Stimulated activated CD4-positive, alpha-beta T cell treated with anti-CD3 and anti-CD28 coated beads, Interleukin-15, amount 100 ng/mL, for 48 hours (primary cell): ENCODE measurements at places on chromosomes 3 and 15.

DNA sequence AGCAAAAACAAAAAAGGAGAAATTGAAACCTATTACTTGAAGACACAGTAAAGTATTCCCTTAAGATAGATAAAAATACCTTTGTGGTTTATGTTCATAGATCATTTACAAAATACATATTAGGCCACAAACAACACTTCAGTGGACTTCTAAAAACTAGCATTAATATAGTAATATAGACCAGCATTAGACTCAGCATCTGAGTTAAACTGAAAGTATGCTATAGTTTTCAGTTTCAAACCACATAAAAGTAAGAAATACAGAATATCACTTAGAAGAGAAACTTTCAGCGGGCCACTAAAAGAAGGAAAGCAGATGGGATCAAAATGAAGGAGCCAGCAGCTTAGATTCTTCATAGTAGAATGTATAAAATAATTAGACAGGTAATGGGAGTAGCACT, 86.6 kb downstream of the MSL2 start:
- DNase-seq, result no peak

DNA sequence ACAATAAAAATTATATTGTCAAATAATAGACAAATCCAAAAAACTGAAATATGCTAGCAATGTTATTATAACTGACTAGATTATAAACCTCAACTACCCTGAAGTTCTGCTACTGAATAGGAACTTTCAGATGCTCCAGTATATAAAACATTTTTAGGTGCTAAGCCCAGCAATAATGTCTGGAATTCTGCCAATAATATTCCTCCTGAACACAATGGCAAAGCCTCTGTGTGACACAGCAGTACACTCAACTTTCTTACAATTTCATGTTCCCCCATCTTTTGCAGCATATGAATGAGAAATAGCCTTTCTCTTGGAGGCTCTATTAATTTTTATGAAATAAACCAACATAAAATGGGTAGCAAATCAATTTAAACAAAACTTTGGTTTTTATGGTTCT, 29.5 kb downstream of the ATOSA start:
- DNase-seq, result no peak

- DNase-seq, result no peak
These were observed 20.4 kb downstream of the ACSBG1 start for GRCh38 chr15:78213956-78214355.

DNA sequence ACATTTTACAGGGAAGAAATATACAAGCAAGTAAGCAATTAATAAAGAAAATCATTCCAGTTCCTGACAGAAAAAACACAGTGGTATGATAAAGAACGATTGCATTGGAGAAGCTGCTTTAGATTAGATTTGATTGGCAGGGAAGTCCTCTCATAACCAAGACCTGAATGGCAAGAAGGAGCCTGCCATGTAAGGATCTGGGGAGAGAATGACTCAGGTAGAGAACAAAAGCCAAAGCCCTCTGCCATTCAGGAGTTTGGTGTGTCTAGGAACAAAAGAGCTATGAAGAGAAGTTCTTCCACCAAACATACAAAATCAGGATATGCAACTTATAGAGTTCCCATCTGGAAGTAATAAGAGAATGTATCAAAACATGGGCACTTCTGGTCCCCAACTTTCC, 57.6 kb downstream of the SIDT1 start:
- no peak for DNase-seq

GRCh38 chr3:59290358-59290757, 240.5 kb upstream of the CFAP20DC start:
- DNase-seq, result no peak

GRCh38 chr3:18153571-18154173, 271.5 kb downstream of the SATB1 start:
- no peak for DNase-seq

DNA sequence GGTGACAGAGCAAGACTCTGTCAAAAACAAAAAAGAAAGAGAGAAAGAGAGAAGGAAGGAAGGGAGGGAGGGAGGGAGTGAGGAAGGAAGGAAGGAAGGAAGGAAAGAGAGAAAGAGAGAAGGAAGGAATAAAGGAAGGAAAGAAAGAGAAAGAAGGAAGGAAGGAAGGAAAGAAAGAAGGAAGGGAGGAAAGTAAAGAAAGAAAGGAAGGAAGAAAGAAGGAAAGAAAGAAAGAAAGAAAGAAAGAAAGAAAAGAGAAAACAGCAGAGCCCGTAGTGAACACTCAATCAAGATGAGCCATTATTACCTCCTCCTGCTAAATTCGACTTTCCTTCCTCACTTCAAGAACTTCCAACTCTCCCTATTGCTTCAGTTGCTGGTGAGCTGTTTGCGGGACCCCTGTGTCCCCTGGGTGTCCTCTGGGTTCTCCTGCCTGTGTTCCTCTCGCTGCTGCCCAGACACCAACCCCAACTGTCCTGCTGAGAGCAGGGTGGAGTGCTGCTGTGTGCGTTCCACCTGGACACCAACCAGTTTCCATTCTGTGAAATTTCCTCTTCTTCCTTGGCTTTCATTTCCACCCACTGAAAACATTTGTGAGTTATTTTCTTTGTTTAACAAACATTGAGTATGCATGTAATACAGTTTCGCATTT, 266.4 kb downstream of the FAM43A start:
- DNase-seq, result no peak

- no peak for DNase-seq
These were observed 49.5 kb upstream of the ABHD17C start for GRCh38 chr15:80645494-80646065.

GRCh38 chr3:66717806-66718205, 217.0 kb upstream of the LRIG1 start:
- DNase-seq, result no peak

GRCh38 chr15:67006083-67007065, 59.0 kb upstream of the SMAD3 start:
- no peak for DNase-seq

GRCh38 chr3:20073683-20074082, 33.4 kb downstream of the KAT2B start:
- DNase-seq, result no peak

DNA sequence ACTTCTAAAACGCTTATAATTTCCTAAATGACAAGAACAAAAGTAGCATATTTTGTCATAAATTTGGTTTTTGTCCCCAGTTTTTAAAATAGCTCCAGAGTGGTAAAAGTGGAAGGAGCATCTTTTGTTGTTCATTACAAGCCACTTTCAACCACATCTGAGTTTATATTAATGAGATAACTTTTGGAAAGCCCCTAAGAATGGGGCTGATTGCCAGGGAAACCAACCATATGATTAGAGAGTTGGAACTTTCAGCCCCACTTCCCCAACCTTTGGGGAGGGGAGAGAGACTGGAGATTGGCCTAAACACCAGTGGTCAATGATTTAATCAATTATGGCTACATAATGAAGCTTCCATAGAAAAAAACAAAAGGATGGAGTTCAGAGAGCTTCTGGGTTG, 57.4 kb downstream of the CPA3 start:
- DNase-seq, result no peak

DNA sequence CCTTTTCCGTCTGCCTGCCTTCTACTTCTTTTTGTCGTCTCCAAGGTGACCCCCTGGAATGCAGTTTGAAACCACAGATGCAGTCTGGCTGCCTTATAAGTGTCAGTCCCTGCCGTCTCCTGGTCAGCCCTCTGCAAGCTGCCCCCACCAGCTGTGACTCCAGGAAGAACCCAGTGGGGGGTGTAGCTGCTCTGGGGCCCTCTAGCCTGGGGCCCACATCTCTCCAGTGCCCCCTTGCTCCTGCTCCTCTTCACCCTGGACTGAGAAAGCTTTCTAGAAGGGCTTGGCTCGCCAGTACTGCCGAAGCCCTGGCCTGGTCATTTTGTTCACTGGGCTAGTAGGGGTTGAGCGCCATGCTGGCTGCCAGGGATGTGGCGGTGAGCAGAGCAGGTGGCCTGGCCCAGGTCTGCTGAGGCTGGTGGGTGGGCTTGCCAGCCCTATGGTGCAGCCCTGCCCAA, 21.3 kb downstream of the SYNM start:
- no peak for DNase-seq

GRCh38 chr15:61299075-61299763, 70.1 kb upstream of the RORA start:
- DNase-seq, result no peak

- DNase-seq, result no peak
These were observed 47.3 kb upstream of the C3orf22 start for GRCh38 chr3:126606001-126606400.

GRCh38 chr15:66747886-66748707, 46.1 kb downstream of the SMAD6 start:
- no peak for DNase-seq

GRCh38 chr3:116002235-116002634, 378.9 kb downstream of the GAP43 start:
- no peak for DNase-seq

- no peak for DNase-seq
These were observed 1044.7 kb downstream of the IGSF11 start for GRCh38 chr3:117989982-117990381.

GRCh38 chr15:80730387-80730786, 35.3 kb downstream of the ABHD17C start:
- DNase-seq, result no peak

DNA sequence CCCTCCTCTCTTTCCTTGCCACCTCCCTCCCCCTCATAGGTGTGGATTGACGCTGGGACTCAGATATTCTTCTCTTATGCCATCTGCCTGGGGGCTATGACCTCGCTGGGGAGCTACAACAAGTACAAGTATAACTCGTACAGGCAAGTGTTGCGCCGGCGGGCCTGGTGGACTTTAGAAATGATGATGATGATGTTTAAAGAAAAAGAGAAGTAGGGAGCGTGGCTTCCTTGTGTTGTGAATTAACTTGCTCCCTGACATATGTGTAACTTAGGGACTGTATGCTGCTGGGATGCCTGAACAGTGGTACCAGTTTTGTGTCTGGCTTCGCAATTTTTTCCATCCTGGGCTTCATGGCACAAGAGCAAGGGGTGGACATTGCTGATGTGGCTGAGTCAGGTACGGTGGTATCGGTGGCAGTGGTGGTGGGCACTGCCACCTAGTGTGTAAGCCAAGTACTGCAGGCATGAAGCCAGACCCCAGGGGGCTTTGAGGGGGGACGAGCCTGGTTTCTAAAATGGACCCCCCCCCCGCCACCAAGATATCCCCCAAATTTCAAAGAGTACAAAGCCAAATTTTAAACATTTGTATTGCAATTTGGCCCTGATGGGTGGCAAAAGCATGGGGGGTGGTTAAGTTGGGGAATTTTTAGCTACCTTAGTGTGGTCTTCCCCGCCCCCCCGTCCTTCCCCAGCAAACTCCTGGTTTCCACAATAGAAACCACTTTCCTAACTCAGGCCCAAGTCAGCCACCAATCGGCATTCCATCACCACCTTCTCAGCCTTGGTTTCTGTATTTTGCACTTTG, 65.6 kb downstream of the SLC6A6 start:
- no peak for DNase-seq

DNA sequence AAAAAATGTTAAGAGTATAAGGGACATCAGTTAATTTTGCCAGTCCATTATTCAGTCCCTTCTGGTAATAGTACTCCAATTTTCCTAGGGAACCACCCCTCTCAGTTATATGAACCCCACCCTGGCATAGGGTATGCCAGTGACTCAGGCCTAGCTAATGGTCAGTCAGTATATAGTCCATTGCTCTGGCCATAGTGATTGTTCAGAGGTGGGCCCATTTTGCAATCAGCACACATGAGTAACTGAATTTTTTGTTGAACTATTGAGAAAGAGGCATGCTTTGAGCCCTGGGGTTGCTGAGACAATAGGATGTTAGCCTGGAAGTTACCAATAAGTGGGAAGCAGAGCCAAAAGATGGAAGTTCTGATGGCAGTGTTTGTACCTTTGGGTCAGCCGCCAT, 4.1 kb downstream of the LRCH3 start:
- no peak for DNase-seq

DNA sequence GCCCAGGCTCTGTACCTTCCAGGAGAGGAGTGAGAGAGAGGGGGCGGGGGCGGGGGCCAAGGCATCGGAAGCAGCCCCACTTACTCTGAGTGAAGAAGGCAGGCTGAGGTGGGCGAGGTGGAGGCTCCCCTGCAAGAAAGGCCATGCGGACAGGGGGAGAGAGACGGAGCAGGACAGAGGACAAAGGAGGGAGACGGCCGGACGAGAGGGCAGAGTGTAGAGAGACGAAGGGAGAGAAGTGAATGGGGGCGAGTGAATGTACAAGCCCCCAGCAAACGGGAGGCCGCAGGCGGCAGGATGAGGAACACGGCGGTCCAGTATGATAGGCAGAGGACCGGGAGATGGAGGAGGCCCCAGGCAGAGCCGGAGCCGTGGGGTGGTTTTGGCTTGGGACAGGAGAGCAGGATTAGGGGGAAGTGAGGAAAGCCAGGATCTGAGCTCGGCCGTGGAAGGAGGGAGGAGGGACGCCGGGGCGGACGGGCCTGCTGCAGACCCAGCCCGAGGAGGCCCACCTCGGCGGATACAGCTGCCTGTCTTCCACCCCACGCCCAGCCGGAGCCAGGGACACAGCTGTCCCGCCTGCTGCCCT, 38.8 kb downstream of the TNK2 start:
- no peak for DNase-seq

- DNase-seq, result no peak
These were observed 2.4 kb downstream of the LMCD1 start for GRCh38 chr3:8503871-8504610.

DNA sequence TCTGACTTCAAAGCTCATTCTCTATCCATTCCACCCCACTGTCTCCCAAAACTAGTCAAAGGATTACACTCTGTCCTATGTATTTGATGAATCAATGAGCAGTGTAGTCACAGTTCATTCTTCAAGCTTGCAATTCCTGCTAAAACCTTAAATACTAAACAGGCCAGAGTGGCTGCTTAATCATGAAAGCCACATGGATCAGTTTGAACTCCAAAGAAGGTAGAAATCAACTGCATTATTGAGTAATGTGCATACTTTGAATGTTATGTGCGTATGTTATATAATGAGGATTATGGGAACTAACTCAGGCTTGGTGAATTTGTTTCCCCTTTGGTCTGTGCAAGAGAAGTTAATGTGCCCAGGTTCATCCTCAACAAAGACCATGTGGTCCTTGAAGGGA, 45.4 kb downstream of the PRICKLE2 start:
- no peak for DNase-seq

DNA sequence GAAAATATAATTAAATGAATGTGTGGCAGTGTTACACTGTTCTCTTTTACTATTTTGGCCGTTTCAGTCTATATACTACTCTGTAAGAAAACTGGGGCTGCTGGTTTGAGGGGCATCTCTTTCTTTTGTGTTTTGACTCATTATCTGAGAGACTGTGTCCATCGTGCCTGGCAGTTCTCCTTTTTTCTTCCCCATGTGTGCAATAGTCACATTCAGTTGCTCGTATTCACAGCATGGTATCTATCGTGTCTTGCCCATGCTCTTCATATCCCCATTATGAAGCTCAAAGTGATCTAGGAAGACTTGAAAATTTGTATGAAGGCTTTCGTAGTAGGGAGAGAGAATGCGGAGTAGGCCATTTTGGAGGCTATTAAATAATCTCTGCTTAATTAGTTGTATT, 29.8 kb upstream of the FAH start:
- no peak for DNase-seq

GRCh38 chr3:33758864-33759263, 39.6 kb upstream of the PDCD6IP start:
- DNase-seq, result no peak

GRCh38 chr3:45944830-45945620, 1.8 kb downstream of the CXCR6 start:
- no peak for DNase-seq

- no peak for DNase-seq
These were observed 123.4 kb upstream of the MB21D2 start for GRCh38 chr3:193040836-193041672.
